ENCODE measurements at places on chromosomes 7 and 10.

- DNase-seq = no peak
Observed at GRCh38 chr10:89426230-89426868, 12.0 kb downstream of the IFIT5 start.

DNA sequence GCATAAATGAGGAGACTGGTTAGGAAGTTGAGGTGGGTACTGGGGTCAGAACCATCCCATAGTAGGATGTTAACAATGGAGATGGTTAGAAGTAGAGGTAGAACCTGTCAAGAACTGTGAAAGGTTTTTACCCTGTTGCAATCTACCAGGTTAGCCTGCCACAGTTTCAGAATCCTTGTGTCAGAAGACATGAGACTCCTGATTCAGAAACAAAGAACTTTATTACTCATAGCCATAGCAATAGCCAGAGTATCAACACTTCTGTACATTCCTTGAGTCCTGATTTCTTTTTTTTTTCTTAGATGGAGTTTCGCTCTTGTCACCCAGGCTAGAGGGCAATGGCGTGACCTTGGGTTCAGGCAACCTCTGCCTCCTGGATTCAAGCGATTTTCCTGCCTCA lies 200.9 kb downstream of the GRM3 start:
- DNase-seq = no peak

DNA sequence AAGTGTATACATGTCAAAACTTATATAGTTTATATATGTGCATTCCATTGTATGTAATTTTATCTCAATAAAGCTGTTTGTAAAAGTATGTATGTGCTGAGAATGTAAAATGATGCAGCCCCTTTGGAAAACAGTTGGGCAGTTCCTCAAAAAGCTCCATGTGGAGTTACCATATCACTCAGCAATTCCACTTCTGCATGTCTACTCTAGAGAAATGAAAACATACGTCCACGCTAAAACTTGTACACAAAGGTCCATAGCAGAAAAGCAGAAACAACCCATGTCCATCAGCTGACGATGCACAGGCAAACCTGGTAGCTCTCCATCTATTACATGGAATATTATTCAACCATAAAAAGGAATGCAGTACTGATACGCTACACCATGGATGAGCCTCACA lies 8.3 kb upstream of the RGS10 start:
- DNase-seq = no peak

GRCh38 chr7:45217358-45217757 lies 59.8 kb downstream of the RAMP3 start:
- no peak for DNase-seq

GRCh38 chr7:311796-312195 lies 21.8 kb downstream of the FOXL3 start:
- no peak for DNase-seq

DNA sequence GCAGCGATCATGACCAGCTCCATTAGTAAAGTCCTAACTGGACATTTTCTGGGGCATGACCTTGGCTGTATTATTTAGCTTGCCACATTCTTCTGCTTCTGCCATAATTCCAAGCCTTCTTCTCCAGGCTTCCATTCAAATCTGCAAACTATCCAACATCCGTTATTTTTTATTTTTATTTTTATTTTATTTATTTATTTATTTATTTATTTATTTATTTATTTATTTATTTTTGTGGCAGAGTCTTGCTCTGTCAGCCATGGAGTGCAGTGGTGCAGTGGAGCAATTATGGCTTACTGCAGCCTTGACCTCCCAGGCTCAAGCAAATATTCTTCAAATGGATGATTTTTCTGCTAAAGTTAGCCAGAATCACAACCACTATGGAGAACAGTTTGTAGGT lies 187.2 kb upstream of the CDK1 start:
- no peak for DNase-seq

- DNase-seq = no peak
Observed at GRCh38 chr10:70093335-70093944, 39.2 kb downstream of the AIFM2 start.

DNA sequence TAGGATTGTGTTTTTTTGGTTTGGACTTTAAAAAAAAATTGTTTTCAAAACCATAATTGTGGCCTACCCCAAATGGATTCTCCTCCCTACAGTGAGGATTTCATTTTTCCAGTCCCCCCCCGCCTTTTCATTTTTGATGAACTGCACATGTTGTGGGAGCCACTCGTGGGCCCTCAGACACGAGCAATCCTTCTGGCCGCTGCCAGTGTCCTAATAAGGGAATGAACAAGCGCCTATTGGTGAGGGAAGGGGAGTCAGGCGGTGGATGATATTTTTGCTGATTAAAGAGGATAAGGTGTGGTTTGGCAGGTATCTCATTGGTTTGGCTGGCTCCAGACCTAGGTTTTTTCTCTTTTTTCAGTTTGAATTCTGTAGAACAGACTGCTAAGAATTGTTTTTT lies 78.7 kb upstream of the AGBL3 start:
- no peak for DNase-seq

GRCh38 chr10:110600487-110601101 lies 33.1 kb downstream of the SMC3 start:
- no peak for DNase-seq

Measured in effector CD4-positive, alpha-beta T cell (primary cell).